OCI-M1 (cell line): ENCODE measurements at places on chromosomes 5 and 9.

GRCh38 chr9:107940616-107941595 lies 451.3 kb upstream of the KLF4 start:
- no peak for DNase-seq

DNA sequence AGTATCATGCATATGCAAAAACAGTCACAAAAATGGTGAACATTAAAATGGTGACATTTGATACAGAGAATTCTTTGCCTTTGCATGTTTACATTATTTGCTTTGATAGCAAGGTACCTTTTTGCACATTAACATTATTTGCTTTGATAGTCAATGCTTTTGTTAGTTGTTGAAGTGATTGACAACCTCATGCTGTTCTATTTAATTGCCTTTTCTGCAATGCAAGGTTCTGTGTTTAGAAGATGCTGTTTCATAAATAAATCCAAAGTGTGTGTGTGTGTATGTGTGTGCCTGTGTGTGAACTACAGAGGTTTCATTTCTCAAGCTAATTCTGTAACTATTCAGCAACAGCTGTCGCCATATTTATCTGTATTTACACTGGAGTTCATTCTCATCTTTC lies 668.7 kb downstream of the NR2F1-AS1 start:
- DNase-seq = no peak

DNA sequence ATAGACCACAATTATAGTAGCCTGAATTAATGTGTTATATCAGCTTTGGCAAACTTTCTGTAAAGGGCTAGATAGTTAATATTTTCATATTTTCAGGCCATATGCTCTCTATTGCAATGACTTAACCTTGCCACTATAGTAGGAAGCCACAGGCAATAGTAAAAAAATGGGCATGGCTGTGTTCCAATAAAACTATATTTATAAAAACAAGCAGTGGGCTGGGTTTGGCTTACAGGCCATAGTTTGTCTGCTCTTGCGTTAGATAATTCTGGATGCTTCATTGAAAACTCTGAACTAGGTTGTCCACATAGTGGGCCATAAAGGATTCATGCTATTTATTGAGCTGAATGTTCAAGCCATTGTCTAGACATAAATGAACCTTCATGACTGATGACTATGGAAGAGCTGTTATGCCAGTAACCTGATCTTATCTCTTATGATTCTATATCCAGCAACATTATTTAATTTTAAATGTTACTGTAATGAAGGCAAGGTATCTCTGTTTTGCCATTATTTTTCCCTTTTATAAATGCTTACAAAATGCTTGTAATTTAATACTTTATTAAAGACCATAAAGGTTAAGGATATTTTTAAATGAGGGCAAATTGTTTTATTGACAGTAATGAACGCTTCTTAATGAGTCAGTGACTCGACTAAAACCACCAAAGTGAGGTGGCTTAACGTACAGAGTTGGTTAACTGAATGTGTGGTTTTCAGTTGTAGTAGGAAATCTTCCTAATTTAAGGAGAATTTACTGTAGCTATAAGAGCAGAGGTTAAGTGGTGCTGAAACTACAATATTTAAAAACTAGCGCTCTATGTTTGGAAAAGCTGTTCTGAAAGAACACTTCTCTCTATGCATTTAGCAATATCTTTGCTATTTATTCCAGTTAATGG lies 560.6 kb downstream of the PRR16 start:
- DNase-seq = no peak

DNA sequence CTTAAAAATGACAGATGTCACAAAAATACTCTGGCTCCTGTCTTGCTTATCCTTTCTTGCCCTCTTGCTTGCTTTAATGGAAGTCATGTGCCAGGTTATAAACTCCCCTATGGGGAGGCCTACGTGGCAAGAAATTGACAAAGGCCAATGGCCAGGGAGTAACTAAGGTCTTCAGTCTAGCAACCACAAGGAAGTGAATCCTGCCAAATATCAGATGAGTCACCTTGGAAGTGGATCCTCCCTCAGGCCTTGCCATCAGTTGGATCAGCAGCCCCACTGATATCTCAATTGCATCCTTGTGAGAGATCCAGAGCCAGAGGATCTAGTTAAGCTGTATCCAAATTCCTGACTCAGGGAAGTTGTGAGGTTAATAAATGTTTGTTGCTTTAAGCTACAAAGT lies 82.8 kb downstream of the CAAP1 start:
- DNase-seq = no peak

GRCh38 chr9:130731355-130731754 lies 37.8 kb downstream of the EXOSC2 start:
- DNase-seq = no peak

- no peak for DNase-seq
Measured at GRCh38 chr5:53792338-53792737, 231.9 kb downstream of the NDUFS4 start.

GRCh38 chr9:83986195-83986594 lies 5.6 kb downstream of the RMI1 start:
- DNase-seq = peak; percentile 81

- DNase-seq = peak; percentile 58
Measured at GRCh38 chr5:79236362-79236969, 535 bp downstream of the JMY start.

- no peak for DNase-seq
Measured at GRCh38 chr9:86827893-86828292, 119.4 kb downstream of the GAS1 start.

DNA sequence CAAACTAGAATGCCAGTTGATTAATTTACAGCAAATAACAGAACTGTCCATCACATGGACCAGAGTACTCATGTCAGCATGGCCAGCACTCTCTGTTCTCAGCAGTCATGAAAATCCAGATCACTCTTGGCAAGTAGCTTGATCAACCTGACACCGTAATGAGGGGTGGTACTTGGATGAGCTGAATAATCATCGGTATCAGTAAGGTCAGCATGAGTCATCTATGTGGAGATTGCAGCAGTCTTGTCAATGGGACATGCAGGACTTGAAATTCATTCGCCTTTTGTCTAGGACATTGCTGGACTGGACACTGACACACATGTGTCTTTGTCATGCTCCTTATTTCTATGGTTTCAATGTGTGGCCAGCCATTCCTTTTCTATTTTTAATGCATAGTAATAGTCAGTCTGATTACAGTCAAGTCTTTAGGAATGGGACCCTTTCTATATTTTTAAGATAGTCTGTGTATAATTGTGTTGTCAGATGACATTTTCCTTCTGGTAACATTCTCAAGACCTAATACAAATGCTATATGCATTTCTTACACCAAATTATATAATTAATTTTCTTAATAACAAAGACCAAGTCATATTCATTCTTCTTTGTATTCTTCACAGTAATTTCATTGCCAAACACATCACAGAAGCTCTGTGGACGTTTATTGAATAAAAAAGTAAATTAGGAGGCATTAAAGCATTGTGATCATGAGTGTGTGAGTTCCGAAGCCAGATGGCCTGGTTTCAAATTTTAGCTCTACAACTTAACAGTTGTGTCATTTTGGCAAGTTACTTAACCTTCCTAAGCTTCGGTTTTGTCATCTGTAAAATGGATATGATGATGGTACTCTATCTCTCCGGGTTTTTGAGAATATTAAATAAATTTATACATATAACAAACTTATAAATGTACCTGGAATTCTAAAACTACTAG lies 57.4 kb downstream of the ADAMTSL1 start:
- DNase-seq = no peak

DNA sequence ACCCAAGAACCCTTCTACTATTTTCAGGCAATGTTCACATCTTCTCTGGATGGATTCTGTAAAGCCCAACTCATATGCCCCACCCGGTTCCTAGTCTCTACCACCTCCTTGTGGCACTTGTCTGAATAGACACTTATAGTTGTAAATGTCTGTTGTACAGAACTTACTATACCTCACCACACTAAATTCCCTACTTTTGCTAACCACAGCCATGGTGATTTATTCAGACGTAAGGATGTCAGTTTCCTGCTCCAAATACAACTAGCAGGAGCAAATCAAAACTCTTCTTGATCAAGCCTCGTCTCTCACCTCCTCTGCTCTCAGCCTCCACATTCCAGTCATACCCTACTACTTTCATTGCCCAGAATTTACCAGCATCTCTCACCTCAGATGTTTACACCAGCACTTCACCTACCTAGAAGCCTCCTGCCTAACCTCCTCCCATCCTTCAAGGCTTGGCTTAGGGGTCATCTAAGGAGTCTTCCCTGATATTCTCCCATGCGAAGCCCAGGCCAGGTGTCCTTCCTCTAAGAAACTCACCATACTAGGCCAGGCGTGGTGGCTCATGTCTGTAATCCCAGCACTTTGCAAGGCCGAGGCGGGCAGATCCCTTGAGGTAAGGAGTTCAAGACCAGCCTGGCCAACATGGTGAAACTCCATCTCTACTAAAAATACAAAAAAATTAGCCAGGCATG lies 75.5 kb downstream of the MAPKAP1 start:
- DNase-seq = peak; percentile 61

DNA sequence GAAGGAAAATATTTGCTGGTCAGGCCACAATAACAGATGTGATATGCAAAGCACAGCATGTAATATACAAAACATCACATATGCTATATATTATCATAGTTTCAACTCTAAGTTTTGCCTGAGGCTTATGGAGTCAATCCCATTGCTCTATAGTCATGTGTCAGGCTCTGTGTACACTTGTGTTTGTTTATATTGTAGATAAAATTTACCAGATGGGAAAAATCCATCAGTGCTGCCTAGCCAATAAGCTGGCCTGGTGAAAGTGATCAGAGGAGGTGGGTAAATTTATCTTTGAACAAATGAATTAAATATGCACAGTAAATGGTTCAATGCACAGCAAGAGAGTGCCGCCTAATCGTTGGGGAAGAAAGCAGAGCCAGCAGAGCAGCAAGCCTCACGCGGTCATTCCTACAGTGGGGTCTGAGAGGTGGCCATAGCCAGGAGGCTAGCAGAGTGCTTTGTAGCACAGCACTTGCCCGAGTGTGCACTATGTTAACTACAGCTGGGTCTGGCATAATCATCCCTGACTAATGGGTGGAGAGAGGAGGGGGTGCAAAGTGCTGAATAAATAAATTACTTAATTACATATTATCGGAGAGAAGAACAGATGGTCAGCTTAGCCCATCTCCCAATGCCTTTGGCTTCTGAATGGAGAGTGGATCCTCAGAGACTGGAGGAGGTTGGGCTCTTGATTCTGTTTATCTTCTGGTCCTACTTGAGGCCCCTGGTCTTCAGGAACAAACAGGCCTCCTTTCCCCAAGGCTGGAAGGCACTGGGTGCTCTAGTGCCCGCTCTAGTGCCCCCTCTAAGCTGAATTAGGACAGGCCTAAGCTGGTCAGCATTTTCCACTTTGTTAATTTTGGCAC lies 153.5 kb downstream of the MAT2B start:
- no peak for DNase-seq

GRCh38 chr5:150397146-150397781 lies 15.4 kb downstream of the CD74 start:
- DNase-seq = no peak

DNA sequence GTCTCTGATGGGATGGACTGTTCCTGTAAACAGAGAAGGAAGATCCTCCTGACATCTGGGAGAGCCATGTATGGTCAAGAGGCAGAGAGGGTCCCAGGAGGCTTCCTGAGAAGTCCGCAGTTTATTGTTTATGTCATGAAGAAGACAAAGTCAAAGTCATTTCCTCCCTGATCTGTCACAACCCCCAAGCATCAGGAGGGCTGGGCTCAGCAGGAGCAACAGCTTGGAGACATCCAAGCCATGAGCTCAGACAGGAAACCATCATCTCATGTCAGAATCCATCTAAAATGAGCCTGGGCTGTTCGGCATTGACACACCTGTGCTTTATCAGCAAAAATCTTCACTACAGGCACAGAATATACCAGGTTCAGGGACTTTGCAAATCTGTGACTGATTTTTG lies 325.0 kb upstream of the MSX2 start:
- DNase-seq = no peak

DNA sequence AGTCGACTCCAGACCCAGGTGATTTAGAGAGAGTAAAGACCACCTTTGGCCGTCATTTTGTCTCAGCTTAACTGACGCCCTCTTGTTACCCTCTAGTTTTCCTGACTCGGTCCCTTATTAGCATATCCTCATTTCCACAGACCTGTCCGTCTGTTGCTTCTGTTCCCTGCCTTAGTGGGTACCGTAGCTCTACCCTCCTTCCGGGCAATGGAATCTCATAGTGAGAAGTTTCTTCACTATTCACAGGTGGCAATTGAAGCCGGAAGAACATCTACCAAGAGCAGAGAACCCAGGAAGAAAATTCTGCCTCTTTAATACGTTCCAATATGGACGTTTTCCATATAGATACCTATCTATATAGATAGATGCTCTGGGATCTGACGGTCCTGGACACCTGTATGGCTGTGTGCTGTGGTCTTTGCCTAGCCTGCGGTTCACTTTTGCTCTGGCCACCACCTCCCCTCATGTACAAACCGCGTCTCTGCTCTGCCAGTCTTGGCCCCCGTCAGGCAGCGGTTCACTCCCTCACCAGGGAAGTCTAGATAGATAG lies 652 bp upstream of the TMEM161B start:
- DNase-seq = peak; percentile 65

- no peak for DNase-seq
Measured at GRCh38 chr5:39476843-39477220, 52.1 kb upstream of the DAB2 start.

DNA sequence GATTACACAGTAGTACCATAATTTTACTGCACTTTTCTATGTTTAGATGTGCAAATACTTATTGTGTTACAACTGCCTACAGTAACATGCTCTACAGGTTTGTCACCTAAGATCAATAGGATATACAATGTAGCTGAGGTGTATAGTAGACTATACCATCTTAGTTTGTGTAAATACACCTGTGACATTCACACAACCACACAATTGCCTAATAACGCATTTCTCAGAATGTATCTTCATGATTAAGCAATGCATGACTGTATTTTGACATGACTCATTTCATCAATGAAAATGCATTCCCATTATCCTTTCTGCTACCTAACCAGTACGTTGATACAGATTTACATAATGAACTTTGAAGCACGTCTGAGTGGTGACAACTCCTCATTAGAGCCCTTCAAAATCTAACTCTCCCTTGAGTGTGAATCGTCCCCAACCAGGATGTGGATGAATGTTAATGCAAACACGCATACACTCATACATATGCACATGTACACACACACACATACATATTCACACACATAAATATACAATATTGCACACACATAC lies 28.4 kb downstream of the GZMK start:
- DNase-seq = no peak

DNA sequence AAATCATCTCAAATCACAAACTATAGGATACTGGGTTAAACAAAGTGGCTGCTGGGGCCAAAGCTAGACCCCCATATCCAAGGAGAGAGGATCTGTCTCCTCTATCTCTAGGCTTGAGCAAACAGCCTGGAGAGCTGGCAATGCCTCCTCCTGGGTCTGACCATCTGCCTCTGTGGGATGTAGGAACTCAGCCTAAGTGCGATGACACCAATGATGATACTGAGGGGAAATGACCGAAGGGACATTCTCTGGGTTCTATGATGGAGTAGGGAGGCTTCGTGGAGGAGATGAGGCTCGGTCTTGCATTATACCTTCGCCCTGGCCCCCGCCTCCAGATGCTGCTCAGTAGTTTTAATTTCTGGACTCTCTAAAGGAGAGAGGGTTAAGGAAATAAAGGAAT lies 9.3 kb upstream of the SPATA24 start:
- DNase-seq = no peak
